Choroid plexus epithelial cell (primary cell): ENCODE measurements at places on chromosomes 4 and X.

GRCh38 chr4:137226900-137227299 lies 305.4 kb downstream of the PCDH18 start:
- peak; percentile 43 for DNase-seq

GRCh38 chrX:132046533-132046932 lies 23.4 kb downstream of the STK26 start:
- DNase-seq = no peak

- DNase-seq = peak; percentile 65
These were observed 98.4 kb downstream of the ZNF827 start for GRCh38 chr4:145840162-145840768.

GRCh38 chrX:53031380-53031779 lies 17.2 kb upstream of the GPR173 start:
- DNase-seq = no peak

- DNase-seq = no peak
These were observed 20.2 kb downstream of the ITGB1BP2 start for GRCh38 chrX:71321731-71322130.

DNA sequence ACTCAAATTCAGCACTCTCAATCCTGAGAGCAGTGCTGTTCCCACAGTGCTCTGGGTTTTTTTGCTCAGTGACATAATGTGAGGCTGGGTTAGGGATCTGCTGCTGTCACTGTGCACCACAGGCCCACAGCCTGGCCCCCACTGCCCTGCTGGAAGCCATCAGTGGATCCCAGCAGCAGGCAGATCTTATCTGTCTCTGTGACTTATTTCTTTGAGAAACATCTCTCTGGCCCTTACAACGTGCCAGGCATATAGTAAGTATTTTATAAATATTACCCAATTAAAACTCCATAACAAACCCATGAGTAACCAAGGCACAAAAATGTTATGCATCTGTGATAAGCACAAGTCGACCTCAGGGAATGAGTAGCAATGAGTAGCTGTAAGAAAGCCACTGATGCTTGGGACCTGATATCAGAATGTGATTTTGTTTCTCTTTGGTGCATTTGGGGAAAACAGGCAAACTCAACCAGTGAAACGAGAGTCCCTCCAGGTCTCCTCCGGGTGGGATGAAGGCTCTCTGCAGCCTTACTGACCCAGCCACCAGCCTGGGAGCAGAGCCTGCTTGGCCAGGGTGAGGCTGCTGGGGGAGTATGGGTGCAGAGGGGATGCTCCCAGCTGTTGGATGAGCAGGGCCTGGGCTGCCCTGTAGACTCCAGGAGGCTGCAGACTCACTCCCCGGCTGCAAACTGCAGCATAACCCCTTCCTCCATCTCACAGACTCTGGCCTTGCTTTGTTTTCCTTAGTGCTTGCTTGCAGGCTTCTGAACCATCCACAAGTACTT lies 172.7 kb upstream of the LNX1 start:
- peak; percentile 84 for DNase-seq

DNA sequence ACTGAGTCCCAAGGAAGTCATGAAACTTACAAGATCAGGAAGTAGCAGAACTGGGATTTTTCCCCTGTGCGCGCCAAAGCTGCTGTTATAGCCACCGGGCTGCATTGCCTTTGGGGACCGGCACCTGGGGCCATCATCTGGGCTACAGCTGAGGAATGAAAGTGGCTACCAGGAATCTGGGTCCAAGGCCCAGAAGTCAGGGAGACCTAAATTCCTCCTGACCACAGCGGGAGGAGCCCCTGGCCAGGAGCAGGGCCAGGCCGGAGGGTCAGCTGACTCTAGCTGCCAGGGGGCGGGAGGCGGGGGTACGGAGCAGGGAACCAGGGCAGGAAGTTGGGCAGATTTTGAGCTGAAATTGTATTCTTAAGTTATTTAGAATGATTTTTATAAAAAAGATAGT lies 242.4 kb downstream of the EVC2 start:
- DNase-seq = no peak

DNA sequence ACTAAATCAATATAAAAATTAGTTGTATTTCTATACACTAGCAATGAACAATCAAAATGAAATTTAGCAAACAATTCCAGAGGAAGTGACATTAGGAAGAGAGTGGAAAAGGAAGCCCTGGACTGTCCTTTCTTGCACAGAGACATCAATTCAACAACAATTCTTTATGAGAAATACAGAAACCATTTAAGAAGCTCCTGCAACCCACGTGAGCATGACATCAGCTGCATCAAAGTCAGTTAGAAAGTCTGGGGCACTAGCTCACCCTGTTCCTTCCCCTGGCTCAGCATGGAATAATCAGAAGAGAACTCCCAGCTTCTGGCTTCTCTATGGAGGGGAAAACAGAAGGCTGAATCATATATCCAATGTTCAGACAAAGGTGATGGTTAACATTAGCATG lies 48.6 kb upstream of the STARD8 start:
- DNase-seq = peak; percentile 1

- DNase-seq = peak; percentile 35
These were observed 60.4 kb upstream of the TAF9B start for GRCh38 chrX:78199851-78200250.
